Activated T-cell treated with anti-CD3 and anti-CD28 coated beads for 48 hours (primary cell): ENCODE measurements at places on chromosomes 3 and 15.

GRCh38 chr3:192870822-192871221 is 46.8 kb downstream of the MB21D2 start:
- DNase-seq, result no peak

DNA sequence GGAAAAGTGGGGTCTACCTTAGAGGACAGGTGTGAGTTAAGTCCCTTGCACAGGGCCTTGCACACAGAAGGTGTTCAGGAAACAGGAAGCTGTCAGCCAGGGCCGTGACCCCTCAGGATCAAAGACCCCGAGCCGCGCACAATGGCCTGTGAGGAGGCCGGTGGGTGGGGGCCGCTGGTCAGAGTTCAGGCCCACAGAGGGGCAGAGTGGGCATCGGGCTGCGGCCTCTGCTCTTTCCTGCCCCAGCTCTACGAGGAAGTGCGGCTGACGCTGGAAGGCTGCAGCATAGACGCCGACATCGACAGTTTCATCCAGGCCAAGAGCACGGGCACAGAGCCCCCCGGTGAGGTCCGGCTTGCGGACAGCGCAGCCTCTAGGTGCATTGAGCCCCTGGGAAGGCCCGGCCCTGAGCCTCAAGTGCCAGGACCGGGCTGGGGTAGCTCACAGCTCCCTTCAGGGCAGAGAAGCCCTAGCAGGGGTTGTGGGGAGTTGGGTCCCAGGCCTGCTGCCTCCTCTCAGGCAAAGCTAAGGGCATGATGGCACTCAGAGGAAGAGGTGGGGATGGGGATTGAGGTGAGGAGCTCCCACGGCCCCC is 37.2 kb downstream of the PSTPIP1 start:
- DNase-seq, result no peak

DNA sequence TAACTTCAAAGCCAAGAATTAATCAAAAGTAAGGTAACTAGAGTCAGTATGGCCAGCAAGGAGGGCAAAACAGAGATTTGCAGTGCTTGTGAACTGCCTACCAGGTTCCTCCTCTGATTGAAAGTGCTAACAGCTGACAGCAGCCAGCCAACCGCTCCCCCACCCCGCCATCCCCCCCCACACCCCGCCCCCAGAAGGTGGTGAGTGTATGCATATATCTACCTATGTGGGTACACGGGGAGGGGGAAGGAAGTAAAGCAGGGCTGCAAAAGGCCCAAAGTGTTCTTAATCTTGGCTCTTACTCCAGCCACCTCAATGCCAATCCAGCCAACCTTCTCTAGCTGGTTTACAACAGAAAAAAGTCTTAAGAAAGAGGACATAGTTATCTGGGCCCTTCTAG is 50.7 kb downstream of the RAF1 start:
- no peak for DNase-seq

GRCh38 chr3:29936766-29937165 is 655.9 kb downstream of the RBMS3 start:
- DNase-seq, result no peak

- peak; percentile 68 for DNase-seq
Observed at GRCh38 chr15:69760890-69761568, 308.4 kb downstream of the RPLP1 start.

GRCh38 chr3:122410639-122411038 is 5.2 kb downstream of the WDR5B start:
- DNase-seq, result no peak

DNA sequence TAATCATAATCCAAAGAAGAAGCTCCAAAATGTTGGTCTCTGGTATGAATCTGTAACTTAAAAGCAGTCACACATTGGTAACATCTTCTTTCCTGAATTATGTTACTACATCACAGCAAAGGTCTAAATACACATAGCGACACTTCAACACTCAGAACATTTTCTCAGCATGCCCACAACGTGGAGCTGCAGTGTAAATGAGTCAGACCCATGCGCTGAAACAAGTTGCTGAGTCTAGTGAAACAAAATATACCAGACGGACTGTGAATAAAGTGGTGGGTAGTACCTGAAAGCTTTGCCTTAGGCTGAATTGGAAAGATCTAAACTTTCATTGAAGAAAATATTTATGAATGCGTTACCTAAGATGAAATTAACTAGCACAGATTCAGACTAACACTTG is 33.2 kb upstream of the GOLGA8B start:
- DNase-seq, result no peak

GRCh38 chr3:7728566-7729519 is 772.8 kb upstream of the LMCD1 start:
- DNase-seq, result no peak

DNA sequence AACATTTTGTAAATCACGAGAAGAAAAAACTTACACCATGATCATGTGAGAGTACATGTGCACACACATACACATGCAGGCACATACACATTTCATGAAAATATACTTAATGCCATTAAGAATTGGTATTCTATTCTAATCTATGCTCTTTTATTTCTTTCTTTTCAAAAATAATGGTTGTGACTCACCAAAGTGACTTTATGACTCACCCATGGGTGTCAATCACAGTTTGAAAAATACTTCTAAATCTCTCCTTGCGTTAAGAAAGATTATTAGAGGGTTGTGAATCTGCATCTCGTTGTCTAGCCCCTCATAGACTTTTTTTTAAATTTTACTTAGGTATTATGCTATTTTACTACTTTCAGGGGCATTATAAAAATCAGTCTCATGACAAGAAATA is 254.2 kb downstream of the TUSC7 start:
- no peak for DNase-seq

GRCh38 chr15:100500226-100500990 is 28.3 kb downstream of the CERS3 start:
- no peak for DNase-seq

GRCh38 chr3:41768363-41768762 is 193.5 kb downstream of the ULK4 start:
- no peak for DNase-seq
